ENCODE measurements at places on chromosomes 12 and 14.

DNA sequence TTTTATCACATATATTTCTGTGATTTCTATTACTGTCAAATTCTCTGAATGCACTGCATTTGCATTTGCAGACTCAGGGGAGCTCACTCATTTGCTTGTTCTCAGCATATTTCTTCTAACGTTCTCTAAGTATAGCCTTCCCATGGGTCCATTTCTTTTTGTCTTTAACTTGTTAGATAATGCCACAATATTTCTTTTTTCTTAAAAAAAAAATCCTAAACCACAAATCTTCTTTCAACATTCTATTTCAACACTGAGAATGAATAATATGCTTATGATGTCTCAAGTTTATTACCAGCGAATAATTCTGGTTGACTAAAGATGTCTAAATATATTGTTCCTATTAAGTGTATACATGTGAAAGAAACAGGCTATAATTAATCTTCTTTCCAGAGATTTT, 200.2 kb downstream of the ANO6 start:
- peak; percentile 54 for DNase-seq

DNA sequence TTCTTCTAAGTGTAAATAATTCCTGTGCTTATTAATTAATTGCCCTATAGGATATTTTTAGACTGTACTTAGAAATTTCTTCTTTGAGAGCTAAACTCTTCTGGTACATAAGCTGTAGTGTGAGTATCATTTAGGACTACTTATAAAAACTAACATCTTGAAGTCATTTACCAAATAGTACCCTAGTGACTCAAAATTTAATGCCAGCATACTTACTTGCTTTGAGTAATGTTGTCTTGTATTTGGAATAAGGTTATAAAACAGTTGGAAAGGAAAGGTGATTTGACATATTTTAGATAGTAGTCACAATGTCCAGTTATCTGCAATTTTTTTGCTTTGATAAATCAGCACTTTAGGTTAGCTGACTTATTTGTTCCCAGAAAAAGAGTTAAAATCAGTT, 39.1 kb downstream of the SPATA7 start:
- peak; percentile 57 for DNase-seq

- DNase-seq: peak; percentile 14
These were observed 390.6 kb downstream of the PRKD1 start for GRCh38 chr14:29536886-29537511.

DNA sequence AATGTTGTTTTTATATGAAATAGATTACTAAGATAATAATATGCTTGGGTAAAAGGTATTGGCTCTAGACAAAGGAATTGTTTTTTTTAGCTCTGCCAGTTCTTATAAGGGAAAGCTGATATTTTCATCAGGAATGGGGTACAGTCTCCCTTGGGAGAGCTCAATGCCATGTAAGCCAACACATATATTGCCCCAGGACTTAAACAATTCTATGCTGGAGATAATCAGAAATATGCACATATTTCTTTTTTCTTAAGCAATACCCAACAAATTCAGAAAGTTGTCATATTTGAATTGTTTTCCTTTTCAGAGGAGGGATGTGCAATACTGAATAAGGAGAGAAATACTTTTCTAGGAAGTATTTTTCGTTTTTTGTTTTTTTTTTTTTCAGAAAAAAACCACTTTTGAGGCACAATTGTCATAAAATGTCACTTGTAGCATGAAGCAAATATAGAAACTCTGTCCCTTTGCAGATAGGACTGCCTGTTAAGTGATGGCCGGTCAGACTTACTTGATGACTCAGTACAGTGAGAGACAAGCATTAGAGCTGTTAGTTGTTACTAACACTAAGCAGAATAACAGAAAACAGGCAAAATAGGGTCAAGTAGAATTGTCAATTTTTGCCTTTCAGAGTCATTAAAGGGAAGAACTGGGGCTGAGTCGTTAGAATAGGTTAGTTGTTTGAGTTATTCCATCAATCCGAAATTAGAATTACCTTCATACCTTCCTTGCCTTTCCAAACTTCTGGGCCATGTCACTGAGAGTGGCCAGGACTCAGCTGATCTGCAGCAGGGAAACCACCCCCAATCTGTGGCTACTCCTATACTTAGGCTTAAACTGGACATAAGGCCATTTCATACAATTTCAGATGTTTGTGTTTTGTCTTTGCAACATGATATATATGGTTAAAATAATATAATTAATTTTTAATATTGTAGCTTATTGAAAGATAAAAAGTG, 168.1 kb downstream of the SLC38A4 start:
- no peak for DNase-seq

DNA sequence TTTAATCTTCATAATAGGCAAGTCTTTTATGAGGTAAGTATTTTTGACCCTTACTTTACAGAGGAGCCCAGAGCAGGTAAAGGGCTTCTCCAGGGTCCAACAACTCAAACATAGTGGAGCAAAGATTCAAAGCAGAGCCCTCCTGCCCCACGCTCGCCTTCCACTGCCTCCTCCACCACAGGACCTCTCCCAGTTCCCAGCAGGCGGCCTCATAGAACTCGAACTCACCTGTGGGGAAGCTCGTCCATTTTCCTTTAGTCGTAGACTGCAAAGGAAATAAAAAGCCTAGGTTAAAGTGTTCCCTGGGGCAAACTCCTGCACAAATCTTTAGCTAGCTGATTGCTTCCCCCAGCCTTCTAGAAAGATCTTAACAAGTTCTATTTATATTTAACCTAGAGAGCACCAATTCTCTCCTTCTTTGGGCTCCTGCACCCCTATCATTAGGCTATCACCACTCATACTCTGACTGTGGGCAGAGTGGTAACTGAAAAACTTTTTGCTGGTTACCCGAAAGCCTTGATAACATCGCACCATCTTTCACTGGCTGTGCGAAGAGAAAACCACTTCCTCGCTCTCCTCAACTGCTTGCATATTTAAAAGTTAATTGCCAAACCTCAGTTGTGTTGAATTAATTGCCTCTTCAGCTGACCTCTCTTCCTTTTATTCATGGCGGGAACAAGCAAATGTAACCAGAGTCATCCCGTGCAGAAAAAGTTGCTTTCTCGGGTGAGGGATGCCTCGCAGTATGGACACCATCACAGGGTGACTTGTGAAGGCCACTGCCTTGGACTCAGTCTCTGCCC, 299.6 kb downstream of the DPF3 start:
- DNase-seq: no peak

- DNase-seq: no peak
These were observed 67.5 kb downstream of the B4GALNT3 start for GRCh38 chr12:527241-527640.

DNA sequence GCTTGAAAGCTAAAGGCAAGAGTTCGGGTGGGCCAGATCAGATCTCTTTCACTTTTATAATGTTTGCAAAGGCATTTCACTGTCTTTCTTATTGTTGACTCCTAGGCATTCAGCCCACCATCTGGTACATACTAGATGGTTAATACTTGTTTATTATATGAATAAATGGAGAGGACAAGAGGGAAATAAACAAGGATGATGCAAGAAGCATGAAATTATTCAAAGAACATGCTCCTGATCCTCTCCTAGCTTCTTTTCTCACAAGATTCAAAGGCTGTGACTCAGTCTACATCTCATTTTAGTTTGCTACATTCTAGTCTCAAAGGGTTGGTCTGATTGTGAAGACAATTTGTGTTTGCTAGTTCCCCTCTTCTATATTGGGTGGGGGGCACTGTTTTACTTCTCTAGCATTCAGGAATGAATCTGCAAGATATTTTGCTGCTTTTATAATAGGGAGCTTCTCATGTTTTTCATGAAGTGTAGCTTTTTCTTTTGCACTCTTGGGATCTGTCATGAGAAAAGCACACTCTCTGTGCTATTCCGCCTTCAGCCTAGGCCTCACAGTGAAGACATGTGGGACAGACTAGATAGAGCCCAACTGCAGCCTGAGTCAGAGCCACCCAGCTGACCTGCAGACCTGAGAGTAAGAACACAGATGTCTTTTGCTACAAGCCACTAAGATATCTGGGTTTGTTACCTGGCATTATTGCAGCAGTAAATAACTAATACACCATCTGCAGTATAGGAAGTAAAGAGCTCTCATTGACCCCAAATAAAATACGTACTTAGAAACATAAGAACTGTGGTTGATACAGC, 65.7 kb downstream of the PTHLH start:
- DNase-seq: no peak

- DNase-seq: no peak
These were observed 2.4 kb upstream of the RAB15 start for GRCh38 chr14:64974563-64974962.

DNA sequence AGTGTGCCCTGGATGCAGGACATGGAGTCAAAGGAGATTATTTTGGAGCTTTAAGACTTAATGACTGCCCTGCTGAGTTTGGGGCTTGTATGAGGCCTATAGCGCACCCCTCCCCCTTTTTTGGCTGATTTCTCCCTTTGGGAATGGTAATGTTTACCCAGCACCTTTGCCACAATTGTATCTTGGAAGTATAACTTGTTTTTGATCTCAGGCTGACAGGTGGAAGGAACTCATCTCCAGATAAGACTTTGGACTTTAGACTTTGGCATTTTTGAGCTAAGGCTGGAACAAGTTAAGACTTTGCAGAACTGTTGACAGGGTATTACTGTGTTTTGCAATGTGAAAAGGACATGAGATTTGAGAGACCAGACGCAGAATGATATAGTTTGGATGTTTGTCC, 110.5 kb downstream of the DERA start:
- DNase-seq: no peak

DNA sequence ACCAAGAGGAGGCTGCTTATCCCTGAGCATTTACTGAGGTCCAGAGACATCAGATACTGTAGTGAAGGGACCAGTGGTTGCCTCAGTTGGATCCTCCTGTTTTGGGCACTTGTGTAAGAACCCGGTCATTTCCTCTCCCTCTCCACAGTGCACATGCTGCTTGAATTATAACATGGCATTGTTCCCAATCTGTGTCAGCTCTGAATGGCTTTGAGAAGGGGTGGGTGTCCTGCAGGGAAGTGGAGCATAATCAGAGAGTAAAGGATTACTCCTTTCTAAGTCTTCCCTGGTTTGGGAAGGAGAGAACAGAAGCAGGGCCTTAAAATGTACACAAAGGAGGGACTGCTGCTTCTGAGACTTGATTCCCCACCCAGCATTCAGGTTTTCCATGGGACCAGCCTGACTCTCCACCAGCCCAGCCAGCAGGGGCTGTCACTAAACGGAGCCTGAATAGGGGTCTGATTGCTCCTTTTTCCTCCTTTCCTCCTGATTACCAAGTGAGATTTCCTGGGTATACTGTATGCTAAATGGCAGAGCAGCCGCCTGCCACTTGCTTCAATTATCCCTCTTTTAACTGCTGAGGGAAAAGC, 78.4 kb downstream of the NRXN3 start:
- DNase-seq: peak; percentile 78

- DNase-seq: no peak
These were observed 34.8 kb downstream of the BRAP start for GRCh38 chr12:111650912-111651311.

- no peak for DNase-seq
These were observed 40.8 kb upstream of the OASL start for GRCh38 chr12:121079736-121080272.

- DNase-seq: no peak
These were observed 108.1 kb downstream of the GLT1D1 start for GRCh38 chr12:128961308-128961902.

DNA sequence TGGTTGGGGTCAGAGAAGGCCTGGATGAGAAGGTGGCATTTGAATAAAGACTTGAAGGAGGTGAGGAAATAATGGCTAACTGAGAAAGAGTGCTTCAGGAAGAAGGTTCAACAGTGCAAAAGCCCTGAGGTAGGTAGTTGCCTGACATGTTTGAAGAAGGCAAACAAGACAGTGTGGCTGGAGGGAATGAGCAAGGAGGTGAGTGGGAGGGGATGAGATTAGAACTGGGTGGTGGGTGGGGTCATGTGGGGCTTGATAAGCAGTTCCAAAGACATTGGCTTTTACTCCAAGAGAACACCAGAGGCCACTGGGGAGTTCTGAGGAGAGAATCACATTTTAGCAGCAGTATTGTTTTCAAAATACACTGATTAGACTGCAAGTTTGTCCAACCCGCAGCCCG, 50.5 kb downstream of the HSPB8 start:
- no peak for DNase-seq

GRCh38 chr14:101839661-101840060, 78.2 kb downstream of the PPP2R5C start:
- no peak for DNase-seq

DNA sequence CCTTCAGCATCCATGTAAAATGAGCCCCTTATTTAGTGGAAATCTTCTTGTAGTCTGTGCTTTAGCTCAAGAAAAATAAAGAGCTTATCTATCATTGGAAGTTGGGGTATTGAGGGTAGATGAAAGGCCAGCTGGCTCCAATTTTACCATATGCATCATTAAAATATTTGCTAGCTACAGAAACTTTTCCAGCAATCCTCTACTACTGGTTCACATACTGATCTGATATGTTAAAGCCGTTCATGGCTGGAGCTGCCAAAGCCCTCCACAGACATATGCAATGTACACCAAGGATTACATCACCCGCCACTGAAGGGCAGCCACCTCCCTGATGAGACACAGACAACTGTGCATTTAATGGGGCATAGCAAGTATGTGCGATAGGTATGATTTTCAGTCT, 1205.3 kb downstream of the GALC start:
- DNase-seq: peak; percentile 97

DNA sequence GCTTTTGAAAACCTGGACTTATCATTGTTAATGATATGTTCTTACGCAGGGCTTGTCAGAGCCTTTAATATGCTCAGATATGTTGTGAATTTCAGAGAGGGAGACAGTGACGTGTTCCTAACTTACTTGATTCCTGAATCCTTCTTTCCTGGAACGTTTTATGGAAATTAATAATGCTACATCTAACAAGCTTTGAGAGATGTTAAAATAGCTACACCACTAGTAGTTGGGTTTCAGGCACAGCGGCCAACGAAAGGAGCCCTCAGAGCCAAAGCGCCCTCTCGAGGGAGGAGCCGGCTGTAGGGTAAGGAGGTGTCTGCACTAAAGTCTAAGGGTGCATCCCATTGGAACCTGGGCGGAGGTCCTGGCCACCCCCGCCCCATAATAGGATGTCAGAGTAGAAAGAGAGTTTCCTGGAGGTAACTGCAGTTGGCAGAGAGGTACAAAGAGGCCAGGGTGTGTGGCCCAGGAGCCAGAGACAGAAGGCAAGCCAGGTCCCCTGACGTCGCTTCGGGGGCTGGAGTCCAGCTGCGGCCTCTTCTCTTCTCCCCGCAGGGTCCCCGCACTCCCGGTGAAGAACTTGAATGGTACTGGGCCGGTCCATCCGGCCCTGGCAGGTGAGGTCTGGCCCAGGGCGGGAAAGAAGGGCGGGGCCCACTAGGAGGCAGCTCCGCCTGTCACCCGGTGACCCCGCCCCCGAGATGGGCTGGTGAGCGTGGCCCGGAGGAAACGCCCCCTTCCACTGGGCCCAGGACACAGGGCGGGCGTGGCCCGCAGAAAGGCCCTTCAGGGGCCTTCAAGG, 36.3 kb downstream of the DTX1 start:
- DNase-seq: no peak

GRCh38 chr12:103882861-103883596, 42.0 kb upstream of the NT5DC3 start:
- no peak for DNase-seq

- no peak for DNase-seq
These were observed 71.4 kb downstream of the BCL11B start for GRCh38 chr14:99200654-99201005.

- no peak for DNase-seq
These were observed 205.3 kb downstream of the SSPN start for GRCh38 chr12:26400627-26401026.

- DNase-seq: no peak
These were observed 1.6 kb upstream of the CDKN1B start for GRCh38 chr12:12715459-12716150.

Data from fibroblast of upper back skin (primary cell).